ENCODE measurements at places on chromosomes 12 and 14.
A peak's percentile ranks its signal among the peaks of the same experiment; 100 is the strongest.

- DNase-seq = no peak
Observed at GRCh38 chr14:70289138-70289537, 70.3 kb downstream of the COX16 start.

- no peak for DNase-seq
Observed at GRCh38 chr14:72480464-72481243, 413.2 kb downstream of the DPF3 start.

DNA sequence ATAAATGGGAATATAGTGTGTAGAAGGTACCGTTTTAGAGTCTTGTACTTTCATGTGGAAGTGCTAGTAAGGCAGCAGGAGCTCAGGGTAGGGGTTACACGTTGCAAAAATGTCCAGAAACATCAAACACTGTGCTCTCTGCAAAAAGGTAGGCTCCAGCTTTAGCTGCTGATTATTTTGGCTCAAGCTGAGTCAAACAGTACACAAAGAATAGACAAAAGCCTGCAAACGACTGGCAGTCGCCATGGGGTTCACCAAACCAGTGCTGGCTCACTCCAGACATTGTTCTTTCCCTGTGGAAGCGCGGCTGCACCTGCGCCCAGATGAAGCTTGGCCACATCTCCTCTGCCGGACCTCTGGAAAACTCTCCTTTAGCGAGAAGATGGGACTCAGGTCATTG is 45.3 kb upstream of the NAA30 start:
- DNase-seq = no peak

GRCh38 chr14:99728981-99729451 is 44.9 kb downstream of the CYP46A1 start:
- DNase-seq = no peak

- DNase-seq = no peak
Observed at GRCh38 chr12:88242571-88242925, 100.4 kb downstream of the TMTC3 start.

DNA sequence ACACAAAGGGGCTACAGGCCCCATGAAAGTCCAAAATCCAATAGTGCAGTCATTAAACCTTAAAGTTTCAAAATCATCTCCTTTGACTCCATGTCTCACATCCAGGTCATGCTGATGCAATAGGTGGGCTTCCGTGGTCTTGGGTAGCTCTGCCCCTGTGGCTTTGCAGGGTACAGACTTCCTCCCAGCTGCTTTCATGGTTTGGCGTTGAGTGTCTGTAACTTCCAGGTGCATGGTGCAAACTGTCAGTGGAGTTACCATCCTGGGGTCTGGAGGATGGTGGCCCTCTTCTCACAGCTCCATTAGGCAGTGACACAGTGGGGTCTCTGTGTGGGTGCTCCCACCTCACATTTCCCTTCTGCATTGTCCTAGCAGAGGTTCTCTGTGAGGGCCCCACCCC is 8.5 kb upstream of the OR4Q2 start:
- DNase-seq = no peak

DNA sequence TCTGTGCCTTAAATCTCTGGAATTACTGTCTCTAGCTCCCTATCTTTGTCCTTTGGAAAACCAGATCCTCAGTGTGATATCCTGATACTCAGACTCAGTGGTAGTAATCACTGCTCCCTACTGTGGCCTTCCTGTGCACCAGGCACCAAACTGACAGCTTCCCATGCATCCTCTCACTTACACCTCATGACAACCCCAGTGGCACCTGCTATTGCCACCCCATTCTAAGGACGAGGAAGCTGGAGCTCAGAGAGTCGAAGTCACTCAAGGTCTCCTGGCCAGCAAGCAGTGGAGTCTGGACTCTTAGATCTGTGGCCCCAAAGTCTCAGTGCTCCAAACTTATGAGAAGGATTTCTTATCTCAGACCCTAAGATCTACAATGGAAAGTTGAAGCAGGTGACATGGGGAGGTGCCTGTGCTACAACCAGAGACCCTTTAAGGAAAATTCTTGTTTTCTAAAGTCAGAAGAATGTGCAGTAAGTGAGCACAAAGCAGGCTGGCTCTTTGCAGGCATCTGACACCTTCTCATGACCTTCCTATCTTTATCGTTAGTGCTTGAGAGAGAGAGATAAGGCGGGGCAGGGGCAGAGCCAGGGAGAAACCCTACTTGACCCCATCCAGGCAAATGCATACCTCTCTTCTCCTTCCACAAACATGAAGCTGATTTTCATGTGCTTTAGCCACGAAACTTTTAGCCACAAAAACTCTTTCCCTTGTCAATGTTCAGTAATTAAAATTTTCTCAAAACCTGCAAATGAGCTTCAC is 47.1 kb downstream of the CCDC60 start:
- no peak for DNase-seq

DNA sequence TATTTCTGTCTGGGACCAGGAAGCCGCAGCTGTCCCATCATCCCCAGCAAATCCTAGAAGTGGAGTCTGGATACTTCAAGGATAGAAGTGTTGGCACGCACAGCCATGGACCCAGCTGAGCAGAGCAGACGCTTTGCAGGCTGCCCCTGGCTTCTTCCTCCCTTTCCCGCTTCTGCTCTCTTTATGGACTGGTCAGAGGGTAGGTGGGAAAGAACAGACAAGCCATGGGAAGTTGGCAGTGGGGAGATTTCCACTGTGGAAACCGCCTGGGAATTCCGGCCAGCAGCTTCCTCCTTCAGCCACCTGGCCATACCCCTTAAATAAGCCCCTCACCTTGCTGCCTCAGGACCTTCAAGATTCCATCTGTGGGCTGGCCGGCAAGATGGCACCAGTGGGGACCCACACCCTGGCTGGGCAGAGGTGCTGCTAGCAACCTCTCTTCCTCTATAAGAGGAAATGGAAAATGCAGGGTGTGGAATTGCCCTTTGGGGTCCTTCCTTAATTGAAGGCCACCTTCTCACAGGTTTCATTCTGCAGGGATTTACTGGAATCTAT is 20.6 kb downstream of the OTUB2 start:
- peak; percentile 15 for DNase-seq

DNA sequence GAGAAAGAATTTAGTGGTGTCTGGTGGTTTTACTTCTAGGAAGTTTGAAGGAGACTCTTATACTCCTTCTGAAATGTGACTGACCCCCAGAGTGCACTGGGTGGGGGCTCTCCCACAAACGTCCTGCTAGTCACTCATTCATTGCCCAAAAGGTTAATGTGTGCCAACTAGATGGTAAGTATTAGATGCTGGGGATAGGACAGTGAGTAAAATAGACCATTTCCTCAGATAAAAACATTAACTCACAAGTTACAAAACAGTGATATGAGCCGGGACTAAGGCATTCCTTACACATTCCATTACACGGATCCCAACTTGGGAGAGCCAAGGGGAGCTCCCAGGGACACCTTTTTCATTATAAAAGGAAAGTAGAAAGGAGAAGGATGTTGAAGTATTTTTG is 185.1 kb downstream of the ATXN7L3B start:
- no peak for DNase-seq

GRCh38 chr14:75832621-75833297 is 149.0 kb downstream of the TGFB3 start:
- DNase-seq = no peak

DNA sequence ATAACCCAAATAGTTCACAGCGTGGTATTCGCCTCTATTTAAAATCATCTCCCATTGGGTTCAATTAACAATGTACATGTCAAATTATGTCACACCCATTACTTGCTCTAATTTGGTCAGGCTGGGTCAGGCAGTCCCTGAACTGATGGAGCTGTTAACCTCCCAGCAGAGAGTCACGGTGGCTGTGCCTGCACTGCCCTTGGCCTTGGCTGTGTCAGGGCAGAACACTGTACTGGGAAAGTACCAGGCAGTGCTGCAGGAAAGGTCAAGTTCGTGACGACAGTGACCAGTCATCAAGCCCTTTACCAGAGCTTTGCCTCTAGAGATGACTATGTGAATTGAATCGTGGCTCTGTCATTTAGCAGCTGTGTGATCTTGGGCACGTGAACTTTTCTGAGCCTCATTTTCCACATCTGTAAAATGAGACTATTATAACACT is 100.0 kb downstream of the ARF6 start:
- DNase-seq = no peak

GRCh38 chr12:61524851-61525250 is 735.4 kb upstream of the USP15 start:
- DNase-seq = no peak

- DNase-seq = no peak
Observed at GRCh38 chr12:42660968-42661937, 71.7 kb upstream of the PRICKLE1 start.

- no peak for DNase-seq
Observed at GRCh38 chr12:67764946-67765619, 116.5 kb downstream of the DYRK2 start.

DNA sequence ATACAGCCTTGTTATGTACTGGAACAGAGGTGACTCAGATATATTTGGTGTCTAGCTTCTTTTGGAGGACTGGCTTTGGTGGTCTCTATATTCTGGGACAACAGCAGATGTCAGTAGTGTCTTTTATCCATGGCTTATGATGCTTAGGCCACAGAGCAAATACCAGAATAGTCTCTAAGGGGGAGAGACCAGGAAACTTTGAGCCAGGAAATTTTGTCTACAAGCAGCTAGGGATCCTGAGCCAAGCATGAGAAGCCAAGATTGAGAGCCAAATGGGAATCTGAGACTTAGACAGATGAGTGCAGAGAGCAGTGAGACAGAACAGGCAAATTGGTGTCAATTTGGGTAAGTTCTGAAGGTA is 28.4 kb upstream of the PTPRR start:
- no peak for DNase-seq

GRCh38 chr14:68297876-68298468 is 478.4 kb downstream of the RAD51B start:
- DNase-seq = no peak

GRCh38 chr12:13435235-13435933 is 238.9 kb downstream of the EMP1 start:
- DNase-seq = no peak

DNA sequence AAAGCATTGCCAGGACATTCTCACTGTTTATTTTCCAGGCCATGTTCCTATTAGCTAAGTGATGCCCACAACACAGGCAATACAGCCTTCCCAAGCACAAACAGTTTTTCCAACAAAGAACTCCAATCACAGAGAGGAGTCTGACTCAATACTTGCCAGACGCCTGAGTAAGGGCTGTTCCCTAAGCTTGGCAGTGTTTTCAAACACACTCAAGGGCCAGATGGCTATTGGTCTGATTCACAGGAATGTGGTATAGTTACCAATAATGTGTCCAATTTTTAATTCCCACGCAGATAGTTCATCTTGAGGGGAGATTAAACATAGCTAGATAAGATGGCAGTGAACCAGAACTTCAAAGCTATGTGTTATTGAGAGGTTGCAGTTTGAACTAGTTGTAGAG is 381.0 kb downstream of the SNAPC1 start:
- peak; percentile 4 for DNase-seq

GRCh38 chr12:51365276-51365675 is 18.8 kb upstream of the CELA1 start:
- DNase-seq = no peak

DNA sequence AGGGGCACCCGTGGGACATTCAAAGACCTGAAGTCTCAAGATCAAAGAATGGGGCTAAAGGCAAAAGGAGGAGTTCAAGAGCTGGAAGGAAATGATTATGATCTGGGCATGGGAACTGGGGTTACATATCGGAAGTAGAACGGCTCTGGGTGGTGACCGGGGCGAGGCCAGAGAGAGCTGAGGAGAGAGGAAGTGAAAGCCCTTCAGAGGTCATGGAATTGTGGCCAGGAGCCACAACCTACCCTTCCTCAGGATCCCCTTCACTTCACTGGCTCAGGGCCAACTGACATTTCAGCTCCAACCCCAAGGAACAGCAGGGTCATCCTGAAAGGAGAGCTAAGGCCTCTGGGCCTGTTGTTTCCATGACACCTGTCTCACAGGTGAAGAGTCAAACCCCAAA is 57.8 kb downstream of the GALNT16 start:
- no peak for DNase-seq

DNA sequence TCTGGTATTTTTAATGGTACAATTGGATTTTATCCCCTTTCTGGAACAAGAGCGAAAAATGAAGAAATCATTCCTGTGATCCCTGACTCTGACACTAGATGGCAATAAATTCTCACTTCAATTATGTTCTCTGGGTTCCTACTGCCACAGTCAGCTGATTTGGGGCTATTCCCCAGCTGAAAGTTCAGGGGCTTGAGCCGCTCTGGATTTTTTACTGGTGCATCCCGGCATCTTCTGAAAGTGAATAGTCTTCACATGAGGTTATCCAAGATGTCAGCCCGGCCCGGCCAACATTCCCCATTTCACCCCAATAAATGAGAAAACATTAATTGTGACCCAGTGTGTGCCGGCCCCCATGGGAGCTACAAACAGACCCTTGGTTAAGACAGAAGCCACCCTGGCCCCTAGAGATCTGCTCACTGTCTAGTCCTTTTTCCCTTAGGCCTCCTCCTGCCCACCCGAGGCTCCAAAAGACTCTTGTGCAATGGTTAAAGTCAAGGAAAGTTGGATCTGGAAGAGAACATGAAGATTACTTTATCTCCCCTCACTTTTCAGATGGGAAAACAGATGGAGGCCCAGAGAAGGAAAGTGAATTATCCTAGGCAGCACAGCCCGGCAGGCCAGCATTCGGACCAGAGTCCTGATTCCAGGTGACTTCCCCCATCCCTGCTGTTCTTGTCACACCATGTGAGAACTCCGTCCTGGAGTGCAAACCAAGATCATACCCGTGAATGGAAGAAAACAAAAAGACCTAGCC is 20.8 kb downstream of the CKAP4 start:
- no peak for DNase-seq

DNA sequence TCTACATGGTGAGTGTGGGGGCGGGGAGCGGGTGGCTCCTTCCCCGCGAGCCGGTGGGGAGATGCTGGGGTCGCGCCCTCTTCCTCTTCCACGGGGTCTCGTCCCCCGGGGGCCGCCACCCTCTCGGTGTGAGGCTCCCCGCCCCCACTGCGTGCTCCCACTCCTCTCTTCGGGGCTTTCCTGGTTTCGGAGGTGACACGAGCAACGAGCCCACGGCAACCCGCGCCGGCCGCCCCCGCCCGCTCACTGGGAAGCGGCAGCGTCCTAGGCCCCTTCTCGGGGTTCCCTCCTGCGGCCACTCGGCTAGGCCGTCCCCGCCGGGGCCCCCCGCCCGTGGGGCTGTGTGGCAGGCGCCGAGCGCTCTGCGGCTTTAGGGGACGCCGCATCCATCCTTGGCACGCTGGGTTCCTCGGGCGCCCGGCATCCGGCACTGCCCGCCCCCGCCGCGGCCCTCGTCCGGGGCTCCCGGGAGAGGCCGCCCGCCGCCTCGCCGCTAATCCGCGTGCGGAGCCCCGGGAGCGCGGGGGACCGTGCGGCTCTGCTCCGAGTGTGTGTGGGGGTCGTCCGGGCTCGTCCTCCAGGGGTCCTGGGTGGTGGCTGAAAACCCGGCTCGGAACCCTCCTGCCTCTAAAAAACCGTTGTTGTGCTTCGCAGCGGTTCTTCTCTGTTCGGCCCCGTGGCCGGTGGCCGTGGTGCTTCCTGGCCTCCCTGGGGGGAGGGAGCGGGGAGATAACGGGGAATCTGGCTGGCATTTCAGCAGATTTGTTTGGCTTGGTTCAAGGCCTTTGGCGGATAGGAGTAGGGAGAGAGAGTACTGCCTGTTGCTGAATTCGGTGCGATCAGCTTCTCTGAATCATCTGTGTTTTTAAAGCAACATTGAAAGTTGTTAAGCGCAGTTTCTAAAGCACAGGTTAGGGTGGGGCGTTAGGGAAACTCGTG is 1.0 kb downstream of the PCNX1 start:
- DNase-seq = peak; percentile 36
